ENCODE measurements at places on chromosomes 11 and 22. TPM values are rescaled to one million over a fixed set of nuclear protein-coding genes. Genes with fewer than 3 reads are reported as not detected.

DNA sequence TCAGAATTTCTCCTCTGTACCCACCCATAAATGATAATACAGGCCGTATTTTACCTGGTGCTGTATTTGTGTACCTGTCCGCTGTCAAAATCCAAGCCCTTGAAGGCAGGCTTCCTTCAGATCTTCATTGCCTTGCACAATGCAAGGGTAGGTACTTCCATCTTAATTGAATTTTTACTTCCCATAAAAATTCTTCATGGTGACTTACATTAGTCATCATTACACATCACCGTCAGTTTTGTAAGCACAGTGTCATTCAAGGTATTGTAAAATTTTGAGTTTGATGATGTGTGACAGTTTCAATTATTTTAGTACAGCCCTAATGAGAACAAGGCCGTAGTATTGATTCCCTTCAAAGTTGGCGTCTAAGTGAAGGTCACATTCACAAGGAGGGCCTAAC is 770 bp upstream of the TSG101 start:
- H3K36me3 ChIP-seq, result no peaks in the 10 kb centered on the region
- no peaks in the 10 kb centered on the region for H3K27me3 ChIP-seq
- no peak for DNase-seq
- H3K4me3 ChIP-seq, result peak overlapping the region; percentile 95

- peaks cover 37% of the 10 kb centered on the region for H3K4me1 ChIP-seq
- H3K27me3 ChIP-seq, result no peaks in the 10 kb centered on the region
- peaks cover 4% of the 10 kb centered on the region for H3K36me3 ChIP-seq
- no peak overlapping the region for H3K27ac ChIP-seq
These were observed 51.7 kb downstream of the PACSIN2 start for GRCh38 chr22:42963231-42963595.

NCAM1 gene
- 0.16 TPM for total RNA-seq

MMP27 gene
- not detected for total RNA-seq

DNA sequence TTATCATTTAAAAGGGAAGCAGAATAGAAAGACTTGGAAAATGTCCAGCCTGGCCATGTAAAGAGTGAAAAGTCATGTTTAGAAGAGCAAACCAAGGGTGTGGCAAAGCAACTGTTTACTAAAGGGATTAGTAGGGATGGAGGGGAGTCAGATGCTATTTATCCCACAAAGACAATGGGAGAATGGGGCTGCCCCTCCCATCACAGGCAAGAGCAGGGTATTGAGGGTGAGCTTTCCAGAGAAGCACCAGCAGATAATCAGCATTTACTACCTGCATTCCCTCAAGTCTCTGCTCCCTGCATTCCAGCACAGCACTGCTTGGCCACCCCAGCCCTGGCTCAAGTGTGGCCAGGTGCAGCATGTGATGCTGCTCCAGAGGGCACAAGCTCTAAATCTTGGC is 18.5 kb upstream of the QSER1 start:
- H3K27me3 ChIP-seq, result no peaks in the 10 kb centered on the region
- DNase-seq, result no peak
- no peaks in the 10 kb centered on the region for H3K36me3 ChIP-seq
- H3K27ac ChIP-seq, result no peak overlapping the region
- H3K4me3 ChIP-seq, result no peak overlapping the region

- DNase-seq, result no peak
- H3K27ac ChIP-seq, result no peak overlapping the region
- no peaks in the 10 kb centered on the region for H3K27me3 ChIP-seq
- no peaks in the 10 kb centered on the region for H3K36me3 ChIP-seq
These were observed 624.8 kb upstream of the KIRREL3 start for GRCh38 chr11:127625402-127625801.

- H3K27me3 ChIP-seq, result no peaks in the 10 kb centered on the region
- DNase-seq, result no peak
- H3K36me3 ChIP-seq, result no peaks in the 10 kb centered on the region
- no peak overlapping the region for H3K4me3 ChIP-seq
These were observed 9.1 kb upstream of the CKAP5 start for GRCh38 chr11:46855167-46855566.

FERMT3 gene
- 213 TPM for total RNA-seq

DNA sequence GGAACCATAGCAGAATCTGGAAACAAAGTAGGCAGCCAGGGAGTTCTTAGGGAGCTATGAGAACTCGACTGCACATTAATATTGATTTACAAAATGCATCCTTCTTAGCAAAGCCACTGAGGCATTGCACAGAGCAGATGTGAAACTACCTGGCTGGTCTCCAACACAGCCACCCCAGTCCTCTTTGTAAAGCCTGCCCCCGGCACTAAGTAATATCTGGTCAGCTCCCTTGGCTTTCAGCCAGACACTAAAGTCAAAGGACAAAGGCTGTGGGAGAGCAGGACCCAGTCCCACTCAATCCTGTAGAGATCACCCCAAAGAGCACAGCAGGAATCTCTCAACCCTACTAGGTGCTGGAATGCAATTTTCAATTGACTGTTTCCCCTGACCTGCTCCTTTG is 12.8 kb downstream of the XRRA1 start:
- H3K4me1 ChIP-seq, result no peaks in the 10 kb centered on the region
- no peaks in the 10 kb centered on the region for H3K27me3 ChIP-seq
- H3K36me3 ChIP-seq, result peaks cover 35% of the 10 kb centered on the region
- no peak overlapping the region for H3K4me3 ChIP-seq

RFPL1 gene
- total RNA-seq, result not detected

DNA sequence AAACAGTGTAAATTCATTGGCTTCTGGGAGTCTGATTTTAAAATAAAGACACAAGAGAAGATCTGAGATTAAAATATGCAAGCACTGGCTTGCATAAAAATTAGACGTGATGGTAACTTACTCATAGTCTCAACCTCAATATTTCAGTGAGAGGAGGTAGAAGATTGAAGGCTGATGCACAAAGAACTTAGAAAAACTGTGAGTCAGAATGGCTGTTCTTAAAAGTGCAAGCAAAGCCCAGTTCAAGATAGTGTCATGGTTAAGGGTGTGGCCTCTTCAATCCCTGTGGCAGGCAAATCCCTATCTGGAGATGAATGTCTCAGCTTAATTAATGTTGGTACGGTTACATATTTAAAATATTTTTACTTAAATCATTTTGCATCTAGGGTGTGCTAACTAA is 33.6 kb upstream of the FIBIN start:
- H3K4me3 ChIP-seq, result no peak overlapping the region
- no peaks in the 10 kb centered on the region for H3K36me3 ChIP-seq
- no peak overlapping the region for H3K27ac ChIP-seq
- H3K4me1 ChIP-seq, result no peaks in the 10 kb centered on the region
- no peaks in the 10 kb centered on the region for H3K27me3 ChIP-seq
- DNase-seq, result no peak

MICALL1 gene
- total RNA-seq, result 25.4 TPM

SWAP70 gene
- 7.8 TPM for total RNA-seq

FAM180B gene
- 0.20 TPM for total RNA-seq

TNNI2 gene
- total RNA-seq, result 0.33 TPM

DNA sequence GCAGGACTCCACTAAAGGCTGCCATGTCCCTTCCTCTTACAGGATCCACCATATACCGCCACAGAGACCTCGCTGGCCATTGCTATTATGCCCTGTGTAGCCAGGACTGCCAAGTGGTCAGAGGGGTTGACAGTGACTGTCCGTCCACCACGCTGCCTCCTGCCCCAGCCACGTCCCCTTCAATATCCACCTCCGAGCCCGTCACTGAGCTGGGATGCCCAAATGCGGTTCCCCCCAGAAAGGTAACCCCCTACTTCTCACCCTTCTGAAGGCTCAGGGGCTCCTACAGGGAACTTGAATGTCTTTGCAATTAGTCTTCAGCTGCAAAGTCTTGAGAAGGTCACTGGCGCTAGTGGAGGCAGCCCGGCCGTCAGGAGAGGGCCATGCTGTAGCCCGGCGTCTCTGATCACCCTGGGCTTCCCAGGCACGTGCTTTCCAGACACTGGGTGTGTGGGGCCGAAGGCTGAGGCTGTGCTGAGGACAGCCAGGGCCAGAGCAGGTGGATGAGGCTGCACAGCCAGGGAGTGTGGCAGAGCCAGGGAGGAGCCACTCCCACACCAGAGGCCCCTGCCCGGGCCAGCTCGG is 30.0 kb upstream of the MUC5B start:
- no peak overlapping the region for H3K4me3 ChIP-seq
- no peak overlapping the region for H3K27ac ChIP-seq
- no peak for DNase-seq
- no peaks in the 10 kb centered on the region for H3K4me1 ChIP-seq
- no peaks in the 10 kb centered on the region for H3K36me3 ChIP-seq

SEC14L6 gene
- not detected for total RNA-seq

ZNF70 gene
- 3.7 TPM for total RNA-seq

DNA sequence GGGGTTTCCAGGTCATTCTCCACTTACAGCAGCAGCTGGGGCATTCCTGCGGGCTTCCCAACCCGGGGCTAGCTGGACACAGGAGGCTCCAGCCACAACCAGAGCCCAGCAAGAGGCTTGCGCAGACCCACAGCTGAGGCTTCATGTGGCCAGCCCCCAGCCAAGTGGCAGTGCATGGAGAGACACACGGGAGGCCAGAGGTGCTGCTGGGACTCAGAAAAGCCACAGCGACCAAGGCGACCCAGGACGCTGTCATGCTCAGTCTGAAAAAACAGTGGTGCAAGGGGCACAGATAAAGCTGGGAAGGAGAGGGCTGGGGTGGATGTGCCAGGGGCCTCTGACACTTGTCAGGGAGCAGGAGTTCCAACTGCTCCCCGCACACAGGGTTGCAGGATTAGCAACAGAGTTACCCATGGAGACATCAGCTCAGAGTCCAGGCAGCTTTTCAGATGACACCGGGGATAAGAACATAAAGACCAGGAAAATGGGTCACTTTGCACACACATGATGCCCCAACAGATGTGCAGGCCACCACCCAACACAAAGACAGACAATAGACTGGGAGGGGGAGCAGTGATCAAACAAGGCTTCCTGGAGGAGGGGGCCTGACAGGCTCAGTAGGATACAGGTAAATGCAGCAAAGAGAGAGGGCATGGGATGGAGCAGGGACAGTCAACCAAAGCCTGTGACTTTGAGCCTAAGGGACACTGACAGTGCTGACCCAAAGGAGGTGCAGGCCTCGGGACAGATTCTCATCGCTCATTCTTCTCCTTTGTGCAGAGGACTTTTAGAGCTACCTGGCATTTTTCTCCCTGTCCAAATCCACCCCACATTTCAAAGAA is 6.9 kb upstream of the NEAT1 start:
- peak overlapping the region; percentile 98 for H3K27ac ChIP-seq
- peaks cover 51% of the 10 kb centered on the region for H3K4me1 ChIP-seq
- H3K36me3 ChIP-seq, result no peaks in the 10 kb centered on the region
- H3K27me3 ChIP-seq, result no peaks in the 10 kb centered on the region
- peak overlapping the region; percentile 85 for H3K4me3 ChIP-seq
- DNase-seq, result no peak

NRGN gene
- 6.4 TPM for total RNA-seq

GRCh38 chr11:29208117-29208516 is 808.7 kb downstream of the KCNA4 start:
- H3K36me3 ChIP-seq, result no peaks in the 10 kb centered on the region
- DNase-seq, result no peak
- no peak overlapping the region for H3K27ac ChIP-seq

DNA sequence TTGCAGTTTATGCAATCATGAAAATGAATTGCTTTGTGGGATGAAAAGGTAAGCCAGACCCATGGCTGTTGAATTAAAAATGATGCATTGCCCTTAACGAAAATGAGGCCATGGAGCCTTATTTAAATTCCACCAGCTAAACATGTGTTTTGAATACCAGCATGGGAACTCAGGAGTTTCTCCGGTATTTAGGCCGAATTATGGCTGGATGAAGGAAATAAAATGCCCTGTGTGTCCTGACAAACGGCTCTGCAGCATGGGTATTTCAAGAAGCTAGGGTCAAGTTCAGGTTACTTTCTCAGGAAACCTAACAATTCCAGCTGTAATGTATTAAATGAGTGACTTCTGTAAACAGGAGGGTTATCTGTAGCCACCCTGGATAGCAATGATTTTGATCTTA is 38.3 kb downstream of the AMOTL1 start:
- no peaks in the 10 kb centered on the region for H3K4me1 ChIP-seq
- H3K4me3 ChIP-seq, result no peak overlapping the region
- H3K27ac ChIP-seq, result no peak overlapping the region
- DNase-seq, result no peak
- H3K36me3 ChIP-seq, result no peaks in the 10 kb centered on the region

Measured in CD8-positive, alpha-beta memory T cell (primary cell).